ENCODE measurements at places on chromosomes 1 and 21. TPM values are rescaled to one million over a fixed set of nuclear protein-coding genes. Genes with fewer than 3 reads are reported as not detected.
A peak's percentile ranks its signal among the peaks of the same experiment; 100 is the strongest.

GRCh38 chr1:221032637-221033280 lies 153.5 kb downstream of the HLX start:
- H3K27me3 ChIP-seq, result no peaks in the 10 kb centered on the region
- no peaks in the 10 kb centered on the region for H3K36me3 ChIP-seq
- no peak for DNase-seq
- no peak overlapping the region for H3K4me3 ChIP-seq
- H3K4me1 ChIP-seq, result no peaks in the 10 kb centered on the region

SH3D21 gene
- 24.4 TPM for polyA plus RNA-seq

CLCA2 gene
- polyA plus RNA-seq, result 0.81 TPM

RNU1-2 gene
- polyA plus RNA-seq, result not detected

DNA sequence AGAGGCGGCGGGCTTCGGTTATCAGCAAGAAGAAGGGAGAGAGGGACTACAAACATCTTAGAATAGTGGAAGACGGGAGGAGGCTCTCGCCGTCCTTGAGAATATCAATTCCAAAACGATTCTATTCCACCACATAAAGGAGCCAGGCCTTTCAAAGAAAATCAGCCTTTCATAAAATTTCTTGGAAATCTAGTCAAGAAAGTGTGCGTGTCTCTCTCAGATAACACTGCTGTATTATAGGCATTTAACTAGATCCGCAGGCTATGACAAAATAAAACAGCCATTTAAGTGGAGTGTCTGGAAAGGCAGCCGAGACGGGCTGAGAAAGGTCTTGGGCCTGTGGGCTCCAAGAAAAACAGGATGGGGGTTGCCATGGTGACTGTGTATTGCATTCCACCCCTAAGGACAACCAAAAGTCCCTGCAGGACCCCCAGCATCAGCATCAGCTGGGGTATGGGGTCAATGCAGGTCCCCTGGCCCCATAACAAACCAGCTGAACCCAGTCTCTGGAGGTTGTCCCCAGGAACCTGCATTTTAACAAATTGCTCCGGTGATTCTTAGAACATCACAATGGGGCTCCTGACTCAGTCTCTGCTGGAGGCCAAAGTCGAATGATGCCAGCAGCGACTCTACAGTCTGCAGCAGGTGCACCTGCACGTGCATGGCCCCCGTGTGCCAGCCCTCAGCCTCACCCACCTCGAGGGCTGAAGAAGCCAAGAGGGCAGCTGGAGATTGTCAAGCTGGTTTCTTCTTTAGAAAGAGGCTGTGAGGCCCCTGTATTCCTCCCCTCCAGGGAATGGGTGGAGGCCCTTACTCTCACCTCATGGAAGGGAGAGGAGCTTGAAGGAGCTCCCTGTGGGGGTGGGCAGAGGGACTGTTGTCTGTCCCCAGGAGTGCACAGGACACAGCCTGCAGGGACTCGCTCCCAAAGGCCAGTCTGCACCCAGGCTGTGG lies 287.4 kb downstream of the NPHP4 start:
- no peaks in the 10 kb centered on the region for H3K27me3 ChIP-seq
- no peak overlapping the region for H3K4me3 ChIP-seq
- DNase-seq, result no peak
- no peaks in the 10 kb centered on the region for H3K4me1 ChIP-seq
- H3K36me3 ChIP-seq, result no peaks in the 10 kb centered on the region

GRCh38 chr1:153774780-153775457 lies at the start of gene SLC27A3:
TSS of gene SLC27A3 (plus strand) at chr1:153775407. CDS start at chr1:153775498, 91 bp downstream.
- DNase-seq, result no peak
- H3K4me3 ChIP-seq, result peak within 1 kb of the TSS; percentile 60
- H3K4me1 ChIP-seq, result peaks cover 21% of the 10 kb centered on the region
- no peaks in the 10 kb centered on the region for H3K27me3 ChIP-seq
- H3K36me3 ChIP-seq, result no peaks in the 10 kb centered on the region
- H3K27ac ChIP-seq, result peak within 1 kb of the TSS; percentile 86

DNA sequence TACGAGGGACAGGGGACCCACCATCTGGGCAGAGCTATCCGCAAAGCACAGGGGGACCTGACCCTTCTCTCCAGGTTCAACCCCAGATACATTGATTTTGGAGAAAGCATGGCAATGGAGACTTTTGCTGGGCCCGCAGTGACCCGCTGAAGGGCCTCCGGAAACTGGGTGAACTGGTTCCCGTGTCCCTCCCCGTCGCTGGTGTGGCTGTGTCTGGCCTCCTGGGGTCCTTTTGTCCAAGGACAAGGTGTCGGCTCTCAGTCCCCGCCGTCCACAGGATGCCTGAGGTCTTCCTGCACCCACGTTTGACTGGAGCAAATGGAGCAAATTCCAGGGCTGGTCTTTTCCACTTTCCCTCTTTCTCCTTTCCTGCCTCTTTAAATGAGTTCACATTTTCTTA lies 176.3 kb downstream of the PRDM16 start:
- peaks cover 40% of the 10 kb centered on the region for H3K36me3 ChIP-seq
- no peak overlapping the region for H3K27ac ChIP-seq
- H3K4me3 ChIP-seq, result no peak overlapping the region
- H3K27me3 ChIP-seq, result peaks cover 2% of the 10 kb centered on the region

DNA sequence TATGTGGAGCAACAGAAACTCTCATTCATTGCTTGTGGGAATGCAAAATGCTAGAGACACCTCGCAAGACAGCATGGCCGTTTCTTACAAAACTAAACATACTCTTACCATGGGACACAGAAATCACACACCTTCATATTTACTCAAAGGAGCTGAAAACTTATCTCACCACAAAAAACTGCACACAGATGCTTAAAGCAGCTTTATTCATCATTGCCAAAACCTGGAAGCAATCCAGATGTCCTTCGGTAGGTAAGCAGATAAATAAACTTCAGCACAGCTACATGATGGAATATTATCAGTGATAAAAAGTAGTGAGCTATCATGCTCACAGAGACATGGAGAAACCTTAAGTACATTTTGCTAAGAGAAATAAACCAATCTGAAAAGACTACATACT lies 124.3 kb downstream of the RERE start:
- no peaks in the 10 kb centered on the region for H3K27me3 ChIP-seq
- H3K4me3 ChIP-seq, result no peak overlapping the region
- no peaks in the 10 kb centered on the region for H3K36me3 ChIP-seq
- no peak overlapping the region for H3K27ac ChIP-seq
- H3K4me1 ChIP-seq, result no peaks in the 10 kb centered on the region
- DNase-seq, result no peak

KIAA1614 gene
- polyA plus RNA-seq, result not detected

RHOU gene
- polyA plus RNA-seq, result 41.9 TPM

C1orf226 gene
- 14.1 TPM for polyA plus RNA-seq

GPR37L1 gene
- polyA plus RNA-seq, result not detected

Data from small intestine (tissue), 16 donors.